ENCODE measurements at places on chromosomes 6 and 20. TPM values are rescaled to one million over a fixed set of nuclear protein-coding genes. Genes with fewer than 3 reads are reported as not detected.

DNA sequence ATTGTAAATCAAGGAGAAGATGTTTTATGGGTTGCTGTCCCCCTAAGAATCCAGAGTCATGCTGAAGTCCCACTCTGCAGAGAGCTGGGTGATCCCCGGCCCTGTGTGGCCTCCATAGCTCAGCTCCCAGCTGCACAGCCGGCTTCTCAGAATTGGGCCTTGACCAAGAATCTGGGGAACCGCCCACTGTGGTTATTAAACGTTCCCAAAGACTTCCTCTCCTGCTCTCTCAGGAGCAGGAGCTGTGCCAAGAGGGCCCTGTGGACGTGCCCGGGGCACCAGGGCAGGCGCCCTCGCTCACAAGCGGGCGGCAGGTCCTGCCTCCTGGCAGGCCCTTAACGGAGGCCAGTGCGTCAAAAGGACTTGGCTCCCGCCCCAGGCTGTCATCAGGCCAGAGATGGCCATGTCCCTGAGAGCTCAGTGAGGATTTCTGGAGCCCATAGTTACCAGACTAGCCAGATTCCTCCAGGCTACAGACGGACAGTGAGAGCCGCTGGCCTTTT, 30.4 kb downstream of the ZC3H12D start:
- H3K36me3 ChIP-seq: no peaks in the 10 kb centered on the region
- DNase-seq: peak; percentile 95
- H3K27me3 ChIP-seq: no peaks in the 10 kb centered on the region
- H3K4me1 ChIP-seq: peaks cover 6% of the 10 kb centered on the region
- H3K4me3 ChIP-seq: no peak overlapping the region

DNA sequence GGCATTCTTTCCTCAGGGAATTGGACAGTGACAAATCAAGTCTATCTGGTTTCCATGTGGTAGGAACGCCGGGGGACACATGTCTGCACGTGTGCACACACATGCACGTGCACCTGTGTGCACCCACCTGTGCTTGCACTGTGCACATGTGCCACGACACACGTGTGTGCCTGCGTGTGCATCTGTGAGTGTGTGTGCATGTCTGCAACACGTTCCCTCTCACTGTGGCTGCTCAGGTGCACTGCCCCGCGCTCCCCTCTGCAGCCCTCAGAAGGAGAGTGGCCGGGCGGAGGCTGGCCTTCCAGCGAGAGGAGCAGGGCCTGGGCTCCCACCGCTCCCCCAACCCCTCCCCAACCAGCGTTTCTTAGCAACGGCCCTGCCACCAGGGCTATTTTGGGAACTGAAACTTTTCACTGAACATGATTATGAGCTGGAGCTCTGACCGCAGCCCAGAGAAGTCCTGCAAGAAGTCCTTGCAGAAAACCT, 147.8 kb downstream of the PHACTR3 start:
- H3K4me1 ChIP-seq: no peaks in the 10 kb centered on the region
- H3K27ac ChIP-seq: no peak overlapping the region
- H3K27me3 ChIP-seq: peaks cover 94% of the 10 kb centered on the region
- no peaks in the 10 kb centered on the region for H3K36me3 ChIP-seq
- DNase-seq: no peak
- no peak overlapping the region for H3K4me3 ChIP-seq

GRCh38 chr6:170013815-170014214, 262.4 kb downstream of the ERMARD start:
- no peak overlapping the region for H3K4me3 ChIP-seq
- DNase-seq: no peak
- peaks cover 35% of the 10 kb centered on the region for H3K27me3 ChIP-seq

GRCh38 chr6:89974834-89975233, 80.6 kb downstream of the GJA10 start:
- no peaks in the 10 kb centered on the region for H3K4me1 ChIP-seq
- no peak overlapping the region for H3K4me3 ChIP-seq
- H3K36me3 ChIP-seq: no peaks in the 10 kb centered on the region
- no peak overlapping the region for H3K27ac ChIP-seq
- no peaks in the 10 kb centered on the region for H3K27me3 ChIP-seq

The TNF gene
- total RNA-seq: not detected

DNA sequence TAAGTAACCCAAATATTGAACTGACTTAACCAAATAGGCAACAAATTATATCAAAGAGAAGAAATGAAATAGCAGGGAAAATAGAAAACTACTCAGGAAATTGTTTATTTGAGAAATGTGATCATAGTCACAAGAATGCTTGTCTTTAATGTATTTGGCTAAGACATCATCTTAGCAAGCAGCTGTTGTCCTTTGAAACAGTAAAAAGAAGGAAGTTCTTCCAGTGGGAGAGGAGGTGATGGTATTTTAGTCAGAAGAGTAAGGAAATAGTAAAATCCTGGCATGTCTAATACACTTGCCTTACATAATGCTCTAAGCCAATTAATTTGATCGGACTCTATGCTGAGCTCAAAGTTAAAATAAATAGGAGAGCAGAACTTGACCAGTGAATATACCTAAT, 126.5 kb downstream of the EPM2A start:
- no peak for DNase-seq
- H3K4me1 ChIP-seq: no peaks in the 10 kb centered on the region
- H3K4me3 ChIP-seq: no peak overlapping the region
- no peaks in the 10 kb centered on the region for H3K36me3 ChIP-seq

The PCSK2 gene
- not detected for total RNA-seq

GRCh38 chr6:140897349-140897748, 1235.4 kb upstream of the GJE1 start:
- H3K27ac ChIP-seq: no peak overlapping the region
- no peaks in the 10 kb centered on the region for H3K27me3 ChIP-seq
- DNase-seq: no peak
- no peaks in the 10 kb centered on the region for H3K36me3 ChIP-seq

DNA sequence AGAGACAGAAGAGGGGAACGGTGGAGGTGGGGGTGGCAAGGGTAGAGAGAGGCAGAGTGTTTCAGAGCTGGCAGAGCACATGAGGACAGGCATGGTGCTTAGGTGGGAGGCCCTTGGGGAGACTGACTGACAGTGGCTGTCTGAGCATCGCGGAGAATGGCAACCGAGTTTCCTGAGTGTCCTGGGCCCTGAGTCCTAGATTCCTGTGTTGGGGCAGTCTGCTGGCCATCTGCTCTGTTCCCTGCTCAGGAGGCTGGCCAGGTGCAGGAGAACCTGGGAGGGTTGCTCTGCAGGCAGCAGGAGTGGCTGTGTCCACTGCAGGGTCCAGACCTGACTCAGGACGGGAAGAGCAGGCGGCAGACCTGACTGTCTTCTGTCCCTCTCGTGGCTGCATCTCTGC, 248.9 kb downstream of the LRFN2 start:
- no peak overlapping the region for H3K27ac ChIP-seq
- H3K36me3 ChIP-seq: no peaks in the 10 kb centered on the region
- no peaks in the 10 kb centered on the region for H3K4me1 ChIP-seq
- no peak for DNase-seq
- no peak overlapping the region for H3K4me3 ChIP-seq

GRCh38 chr6:53154794-53155193, 6.2 kb upstream of the GCM1 start:
- no peak overlapping the region for H3K4me3 ChIP-seq
- no peaks in the 10 kb centered on the region for H3K4me1 ChIP-seq
- H3K27me3 ChIP-seq: no peaks in the 10 kb centered on the region
- H3K36me3 ChIP-seq: peaks cover 6% of the 10 kb centered on the region

DNA sequence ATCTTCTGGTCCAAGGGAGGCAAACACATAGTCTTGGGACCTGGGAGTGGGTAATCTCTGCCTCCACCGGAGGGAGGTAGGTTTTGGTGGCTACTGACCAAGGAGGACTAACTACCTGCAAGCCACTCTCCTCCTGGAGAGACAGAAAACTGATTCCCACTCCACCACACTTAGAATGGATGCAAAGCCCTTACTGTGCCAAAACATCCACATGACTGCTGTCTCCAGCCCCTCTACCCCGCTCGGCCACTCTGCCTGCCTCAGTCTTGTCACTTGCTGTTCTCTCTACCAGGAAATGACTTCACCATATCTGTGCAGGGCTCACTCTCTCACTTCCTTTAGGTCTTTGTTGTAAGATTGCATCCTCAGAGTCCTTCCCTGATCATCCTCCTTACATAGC, 129.5 kb upstream of the ARG1 start:
- H3K4me3 ChIP-seq: no peak overlapping the region
- no peak overlapping the region for H3K27ac ChIP-seq
- H3K36me3 ChIP-seq: no peaks in the 10 kb centered on the region

DNA sequence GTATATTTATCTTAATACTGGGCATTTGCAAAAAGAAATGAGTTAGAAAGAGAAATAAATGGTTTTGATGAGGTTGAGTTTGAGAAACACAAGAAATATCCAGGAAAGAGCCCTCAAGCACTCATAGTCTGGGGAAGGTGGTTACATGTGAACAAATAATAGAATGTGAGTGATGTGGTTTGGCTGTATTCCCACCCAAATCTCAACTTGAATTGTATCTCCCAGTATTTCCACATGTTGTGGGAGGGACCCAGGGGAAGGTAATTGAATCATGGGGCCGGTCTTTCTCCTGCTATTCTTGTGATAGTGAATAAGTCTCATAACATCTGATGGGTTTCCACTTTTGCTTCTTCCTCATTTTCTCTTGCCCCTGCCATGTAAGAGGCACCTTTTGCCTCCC, 334.1 kb downstream of the COL12A1 start:
- H3K27ac ChIP-seq: no peak overlapping the region
- no peaks in the 10 kb centered on the region for H3K27me3 ChIP-seq
- no peak overlapping the region for H3K4me3 ChIP-seq
- no peaks in the 10 kb centered on the region for H3K36me3 ChIP-seq
- peak; percentile 93 for DNase-seq

The WFDC13 gene
- total RNA-seq: not detected

The HLA-DRA gene
- total RNA-seq: not detected

The TENT5A gene
- total RNA-seq: 3.9 TPM

DNA sequence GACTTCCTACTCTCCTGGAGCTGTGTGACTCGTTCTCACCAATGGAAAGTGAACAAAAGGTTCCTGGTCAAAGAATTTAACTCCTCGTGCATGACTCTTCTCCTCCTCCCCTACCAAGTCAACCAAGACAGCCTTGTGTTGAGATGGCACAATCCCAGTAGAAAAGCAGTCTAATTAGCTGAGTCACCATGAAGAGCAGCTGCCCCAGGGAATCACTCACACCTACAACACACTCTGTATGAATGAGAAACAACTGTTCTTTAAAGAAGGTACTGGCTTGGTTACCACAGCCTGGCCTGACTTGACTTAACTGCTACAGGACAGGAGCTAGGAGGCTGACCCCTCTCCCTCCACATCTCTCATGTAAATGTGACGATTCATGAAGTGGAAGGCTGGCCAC, 2.9 kb upstream of the HLA-DOB start:
- H3K4me1 ChIP-seq: peaks cover 20% of the 10 kb centered on the region
- H3K27me3 ChIP-seq: no peaks in the 10 kb centered on the region
- peak; percentile 87 for DNase-seq
- no peak overlapping the region for H3K4me3 ChIP-seq
- H3K36me3 ChIP-seq: no peaks in the 10 kb centered on the region

The AKAP12 gene
- total RNA-seq: 0.34 TPM

The TOX2 gene
- total RNA-seq: 2.4 TPM

The WFDC5 gene
- not detected for total RNA-seq

DNA sequence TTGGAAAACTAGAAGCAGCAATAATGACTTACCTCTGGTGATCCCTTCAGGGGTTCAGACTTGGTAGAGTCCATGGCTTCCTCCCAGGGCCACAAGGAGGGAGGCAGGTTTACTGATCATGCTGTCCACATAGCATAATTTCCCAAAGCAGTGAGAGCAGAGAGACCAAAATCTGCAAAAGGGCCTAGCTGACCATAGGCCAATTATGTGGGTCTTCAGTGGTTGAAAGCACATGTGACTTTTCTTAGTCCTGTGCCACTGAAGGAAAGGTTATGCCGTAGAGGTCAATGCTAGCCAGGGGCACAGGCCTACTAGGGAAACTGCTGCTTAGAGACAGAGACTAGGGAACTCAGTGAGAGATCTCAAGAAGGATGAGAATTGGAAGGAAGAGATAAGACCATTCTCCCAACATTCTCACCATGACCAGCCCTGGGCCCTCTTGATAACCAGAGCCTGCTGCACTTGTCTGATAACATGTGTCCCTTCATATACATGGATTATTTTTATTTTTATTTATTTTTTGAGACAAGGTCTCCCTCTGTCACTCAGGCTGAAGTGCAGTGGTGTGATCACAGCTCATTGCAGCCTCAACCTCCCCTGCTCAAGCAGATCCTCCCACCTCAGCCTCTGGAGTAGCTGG, 2.0 kb upstream of the GTPBP2 start:
- peak overlapping the region; percentile 97 for H3K27ac ChIP-seq
- peaks cover 19% of the 10 kb centered on the region for H3K36me3 ChIP-seq
- H3K27me3 ChIP-seq: no peaks in the 10 kb centered on the region
- peak overlapping the region; percentile 99 for H3K4me3 ChIP-seq
- peaks cover 23% of the 10 kb centered on the region for H3K4me1 ChIP-seq

- no peaks in the 10 kb centered on the region for H3K4me1 ChIP-seq
- H3K36me3 ChIP-seq: no peaks in the 10 kb centered on the region
- no peaks in the 10 kb centered on the region for H3K27me3 ChIP-seq
- H3K4me3 ChIP-seq: no peak overlapping the region
- no peak overlapping the region for H3K27ac ChIP-seq
- no peak for DNase-seq
Measured at GRCh38 chr20:54017846-54018245, 52.5 kb downstream of the BCAS1 start.

DNA sequence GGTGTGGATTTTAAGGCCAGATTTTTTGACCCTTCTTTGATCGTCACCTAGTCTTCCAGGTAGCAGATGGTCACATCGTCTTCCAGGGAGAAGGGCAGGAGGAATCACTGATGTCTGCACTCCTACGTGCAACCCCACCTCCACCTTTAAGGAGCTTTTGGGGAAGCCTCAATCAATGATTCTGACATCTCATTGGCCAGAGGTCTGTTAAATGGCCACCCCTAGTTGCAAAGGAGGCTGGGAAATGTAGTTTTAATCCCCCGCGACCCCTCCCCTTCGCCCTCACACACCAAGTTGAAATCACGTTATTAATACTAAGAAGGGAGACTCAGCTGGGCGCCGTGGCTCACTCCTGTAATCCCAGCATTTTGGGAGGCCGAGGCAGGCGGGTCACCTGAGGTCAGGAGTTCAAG, 151.4 kb downstream of the BCAS1 start:
- H3K27me3 ChIP-seq: no peaks in the 10 kb centered on the region
- DNase-seq: no peak
- H3K4me3 ChIP-seq: no peak overlapping the region
- H3K36me3 ChIP-seq: no peaks in the 10 kb centered on the region

The ENPP4 gene
- total RNA-seq: 0.32 TPM

DNA sequence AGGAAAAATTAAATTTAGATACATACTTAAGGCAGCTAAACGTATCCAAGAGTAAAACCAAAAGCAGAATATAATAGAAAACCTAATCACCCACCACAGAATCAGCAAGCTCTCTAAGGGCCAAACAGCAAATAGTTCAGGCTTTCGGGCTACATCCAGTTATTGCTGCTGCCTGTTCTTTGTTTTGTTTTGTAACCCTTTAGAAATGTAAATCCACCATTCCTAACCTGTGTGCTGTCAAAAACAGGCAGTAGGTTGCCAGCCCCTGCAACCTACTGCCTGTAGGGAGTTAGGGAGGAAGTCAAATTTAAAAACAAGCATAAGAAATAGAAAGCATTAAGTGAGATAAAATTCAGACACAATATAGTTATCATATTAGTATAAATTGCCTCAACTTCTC, 225.9 kb downstream of the PTPRT start:
- peaks cover 12% of the 10 kb centered on the region for H3K36me3 ChIP-seq
- H3K27me3 ChIP-seq: no peaks in the 10 kb centered on the region
- no peak for DNase-seq
- no peak overlapping the region for H3K4me3 ChIP-seq
- no peaks in the 10 kb centered on the region for H3K4me1 ChIP-seq
- H3K27ac ChIP-seq: no peak overlapping the region

The IPCEF1 gene
- not detected for total RNA-seq

GRCh38 chr20:41014561-41015088, 14.0 kb upstream of the TOP1 start:
- no peaks in the 10 kb centered on the region for H3K36me3 ChIP-seq
- H3K27me3 ChIP-seq: no peaks in the 10 kb centered on the region
- H3K27ac ChIP-seq: peak overlapping the region; percentile 28
- no peak for DNase-seq
- no peak overlapping the region for H3K4me3 ChIP-seq

All from MCF 10A (cell line).